ENCODE measurements at places on chromosomes 2 and 18.

DNA sequence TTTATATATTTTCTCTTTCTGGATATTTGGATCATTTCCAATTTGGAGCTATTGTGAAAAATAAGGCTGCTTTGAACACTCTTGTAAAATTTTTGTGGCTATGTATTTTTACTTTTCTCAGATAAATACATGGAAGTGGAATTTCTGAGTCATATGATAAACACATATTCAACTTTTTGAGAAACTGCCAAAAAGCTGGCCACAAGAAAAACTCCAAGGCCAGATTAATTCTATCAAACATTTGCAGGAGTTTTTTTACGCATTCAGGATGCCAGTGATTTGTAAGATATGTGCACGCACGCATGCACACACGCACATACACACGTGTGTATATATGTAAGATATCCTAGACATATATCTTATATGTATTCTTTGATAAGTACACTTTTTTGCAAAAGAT is 477.5 kb upstream of the SPHKAP start:
- no peak for DNase-seq

DNA sequence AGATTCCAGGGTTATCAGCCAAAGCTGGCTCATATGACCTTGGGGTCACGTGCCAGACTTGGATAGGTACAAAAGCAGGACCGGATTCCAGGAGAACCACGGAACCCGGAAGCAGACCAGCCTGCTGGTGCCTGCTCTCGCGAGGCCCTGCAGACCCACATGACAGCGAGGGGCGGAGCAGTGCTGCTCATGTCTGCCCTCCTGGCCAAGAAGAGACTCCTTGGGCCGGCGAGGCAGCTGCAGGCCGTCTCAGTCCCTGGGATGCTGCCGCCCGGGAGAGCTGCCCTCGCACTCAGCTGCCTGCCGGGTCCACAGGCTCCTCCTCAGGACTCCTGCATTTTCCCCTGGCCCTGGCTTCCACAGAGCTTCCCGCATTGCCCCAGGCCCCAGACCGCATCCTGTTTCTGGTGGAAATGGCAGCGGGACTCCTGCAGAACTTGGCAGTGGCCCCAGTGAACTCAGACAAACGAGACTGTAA is 739.5 kb downstream of the SOCS6 start:
- DNase-seq = no peak

DNA sequence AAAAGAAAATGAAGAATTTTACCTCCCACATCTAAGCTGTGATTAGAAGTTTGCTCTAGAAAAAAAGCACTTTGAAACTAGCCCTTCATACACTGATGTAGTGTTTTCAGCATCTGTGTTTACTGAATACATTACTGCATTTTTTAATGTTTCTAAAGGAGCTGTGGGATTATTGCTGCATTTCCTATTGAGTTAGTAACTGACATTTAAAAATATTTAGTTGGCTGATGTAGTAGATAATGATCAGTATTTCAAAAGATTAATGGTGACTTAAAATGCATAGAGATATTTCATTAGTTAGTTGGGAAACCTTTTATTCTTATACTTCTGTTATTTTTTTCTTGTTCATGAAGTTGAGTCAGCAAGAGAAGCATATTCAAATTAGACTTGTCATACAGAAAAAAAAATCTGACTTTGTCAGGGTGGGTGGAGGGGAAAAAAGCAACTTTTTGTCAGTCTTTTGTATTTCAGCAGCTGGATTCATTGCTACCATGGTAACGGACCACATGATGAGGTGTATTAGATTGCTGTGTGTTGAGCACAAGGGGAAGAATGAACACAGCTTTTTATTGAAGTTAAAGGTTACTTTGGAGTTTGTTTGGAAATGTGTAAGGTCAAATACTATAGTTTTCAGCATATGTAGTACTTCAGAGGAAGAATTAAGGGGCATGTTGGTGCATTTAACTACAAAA is at the start of gene DTNA:
TSS of gene DTNA (plus strand) at position 549 of the 692 bp plus-strand sequence. CDS start 45,679 bp downstream, outside the sequence.
- DNase-seq = no peak

GRCh38 chr2:241821460-241822263 is 12.7 kb downstream of the NEU4 start:
- DNase-seq = no peak

- DNase-seq = no peak
Observed at GRCh38 chr2:160510617-160511016, 17.0 kb upstream of the RBMS1 start.

- no peak for DNase-seq
Observed at GRCh38 chr2:71669058-71669456, 215.7 kb downstream of the DYSF start.

DNA sequence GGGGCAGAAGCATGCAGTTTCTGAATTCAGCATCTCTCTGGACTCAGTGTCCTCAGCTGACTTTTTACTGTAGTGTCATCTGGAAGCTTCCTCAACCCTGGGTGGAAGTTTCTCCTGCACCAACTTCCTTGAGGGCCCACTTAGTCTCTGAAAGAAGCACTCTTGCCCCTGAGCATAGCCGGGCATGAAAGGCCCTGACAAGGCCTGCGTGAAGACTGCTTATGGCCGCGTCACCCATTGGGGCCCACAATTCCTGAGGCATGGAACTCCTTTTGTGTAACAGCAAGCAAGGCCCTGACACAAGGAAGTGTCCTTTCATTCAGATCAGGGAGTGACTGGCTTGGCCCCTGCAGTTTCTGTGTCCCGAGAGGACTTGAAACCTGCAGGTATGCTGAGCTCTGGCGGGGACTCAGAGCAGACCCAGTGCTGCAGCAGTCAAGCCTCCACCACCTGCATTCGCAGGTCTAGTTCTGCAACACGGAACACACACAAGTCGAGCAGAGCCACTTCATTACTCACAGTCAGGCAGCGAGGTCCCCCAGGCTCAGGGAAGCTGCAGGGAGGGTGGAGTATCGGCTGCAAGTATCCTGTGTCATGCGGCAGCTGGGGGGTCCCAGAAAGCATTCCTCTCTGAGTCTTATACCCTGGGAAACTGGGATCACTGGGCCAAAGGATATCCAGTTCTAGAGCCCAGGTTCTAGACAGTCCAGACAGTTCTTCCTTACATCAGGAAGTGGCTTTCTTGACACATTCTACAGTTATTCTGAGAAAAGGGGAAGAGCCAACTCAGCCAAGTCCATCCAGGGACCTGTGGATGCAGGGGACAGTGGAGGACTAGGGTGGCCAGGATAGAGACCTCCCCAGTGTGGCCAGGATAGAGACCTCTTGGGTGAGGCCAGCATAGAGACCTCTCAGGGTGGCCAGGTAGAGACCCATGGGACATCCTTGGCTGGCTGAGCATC is 35.6 kb upstream of the PRLH start:
- DNase-seq = no peak

GRCh38 chr2:196607073-196607472 is 32.4 kb upstream of the CCDC150 start:
- no peak for DNase-seq

DNA sequence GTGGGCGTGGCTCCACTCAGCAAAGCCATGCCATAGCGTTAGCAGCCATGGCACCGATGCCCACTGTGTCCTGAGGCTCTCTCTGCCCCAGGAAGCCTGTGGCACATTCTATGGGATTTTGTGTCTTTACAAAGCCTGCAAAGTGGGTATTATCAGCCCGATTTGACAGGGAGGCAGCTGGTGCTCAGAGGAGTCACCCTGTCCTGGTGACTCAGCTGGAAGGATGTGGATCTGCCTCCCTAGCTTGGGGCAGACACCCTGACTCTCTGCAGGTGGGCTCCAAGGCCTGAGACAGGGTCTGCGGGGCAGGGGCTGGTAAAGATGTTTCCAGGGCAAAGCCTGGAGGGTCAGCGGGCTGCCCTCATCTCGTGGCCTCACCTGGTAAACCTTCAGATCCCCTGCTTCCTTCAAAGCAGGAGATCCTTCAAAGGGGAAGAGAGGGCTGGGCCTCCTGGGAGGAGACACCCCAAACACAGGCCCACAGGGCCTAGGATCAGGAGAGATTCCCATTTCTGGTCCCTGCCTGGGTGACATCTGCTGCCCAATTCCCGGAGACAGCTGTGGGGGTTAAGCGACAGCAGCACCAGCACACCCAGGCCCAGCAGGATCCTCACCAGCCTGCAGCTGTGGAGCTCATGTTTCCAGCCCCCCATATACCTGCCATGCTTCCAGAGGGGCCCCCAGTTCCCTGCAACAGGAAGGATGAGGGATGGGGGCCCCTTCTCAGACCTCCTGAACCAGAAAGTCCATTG is 3.0 kb upstream of the ASB1 start:
- no peak for DNase-seq

- DNase-seq = no peak
Observed at GRCh38 chr2:53448591-53448990, 319.0 kb upstream of the CHAC2 start.

DNA sequence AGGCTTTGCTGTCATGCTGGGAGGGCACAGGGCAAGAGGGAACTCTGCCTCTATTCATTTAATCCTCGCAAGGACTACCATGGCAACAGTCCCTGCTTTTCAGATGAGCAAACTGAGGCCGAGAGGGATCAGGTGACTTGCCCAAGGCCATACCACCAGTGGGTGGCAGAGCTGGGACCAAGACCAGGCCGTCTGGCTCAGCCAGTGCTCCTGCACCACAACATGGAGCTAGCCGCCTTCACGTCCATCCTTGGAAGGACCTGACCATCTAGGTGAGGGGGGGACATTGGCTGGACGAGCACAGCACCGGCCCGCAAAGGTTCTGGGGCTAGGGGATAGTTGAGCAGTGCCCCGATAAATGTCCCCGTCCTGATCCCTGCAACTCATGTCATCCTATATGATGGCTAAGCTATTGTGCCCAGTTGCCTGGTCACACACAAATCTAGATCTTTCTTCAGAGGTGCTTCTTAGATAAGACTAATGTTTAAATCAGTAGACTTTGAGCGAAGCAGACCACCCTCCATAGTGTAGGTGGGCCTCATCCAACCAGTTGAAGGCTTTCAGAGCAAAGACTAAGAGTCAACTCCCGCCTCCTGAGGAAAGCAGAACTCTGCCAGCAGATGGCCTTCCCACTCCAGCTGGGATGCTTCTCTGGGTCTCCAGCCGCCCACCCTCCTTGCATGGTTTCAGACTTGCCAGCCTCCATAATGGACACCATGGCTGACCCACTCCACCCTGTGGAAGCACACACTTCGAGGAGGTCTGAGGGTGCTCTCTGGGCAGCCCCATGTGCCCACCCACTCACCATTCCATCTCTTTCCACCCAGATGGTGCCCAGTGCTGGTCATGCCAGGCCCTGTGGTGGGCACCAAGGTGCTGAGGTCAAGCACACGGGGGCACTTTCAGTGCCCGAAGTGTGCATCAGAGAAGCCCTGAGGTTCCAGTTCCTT is 214.8 kb upstream of the RAB6C start:
- DNase-seq = peak; percentile 75

GRCh38 chr2:120758181-120759144 is 22.8 kb downstream of the GLI2 start:
- DNase-seq = no peak

GRCh38 chr2:209331291-209331844 is 92.5 kb upstream of the MAP2 start:
- DNase-seq = no peak

- DNase-seq = no peak
Observed at GRCh38 chr18:59382383-59382782, 23.3 kb upstream of the LMAN1 start.

- DNase-seq = no peak
Observed at GRCh38 chr2:237520290-237520689, 33.2 kb downstream of the MLPH start.

DNA sequence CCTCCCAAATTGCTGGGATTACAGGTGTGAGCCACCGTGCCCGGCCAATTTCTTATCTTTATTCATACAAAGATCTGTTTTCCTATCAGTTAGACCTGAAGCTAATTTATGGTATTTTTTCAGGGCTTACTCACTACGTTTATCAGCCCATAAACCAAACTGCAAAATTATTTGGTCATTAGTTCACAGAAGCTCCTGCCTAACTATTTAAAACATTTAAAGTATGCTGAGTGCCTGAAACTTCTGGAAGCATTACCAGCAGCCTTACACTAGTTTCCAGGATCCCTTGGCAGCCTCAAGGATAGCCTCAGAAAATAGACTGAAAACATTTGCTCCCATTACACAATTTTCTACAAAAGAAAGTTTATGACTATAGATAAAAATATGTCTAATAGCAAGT is 68.8 kb downstream of the GALNT13 start:
- no peak for DNase-seq

DNA sequence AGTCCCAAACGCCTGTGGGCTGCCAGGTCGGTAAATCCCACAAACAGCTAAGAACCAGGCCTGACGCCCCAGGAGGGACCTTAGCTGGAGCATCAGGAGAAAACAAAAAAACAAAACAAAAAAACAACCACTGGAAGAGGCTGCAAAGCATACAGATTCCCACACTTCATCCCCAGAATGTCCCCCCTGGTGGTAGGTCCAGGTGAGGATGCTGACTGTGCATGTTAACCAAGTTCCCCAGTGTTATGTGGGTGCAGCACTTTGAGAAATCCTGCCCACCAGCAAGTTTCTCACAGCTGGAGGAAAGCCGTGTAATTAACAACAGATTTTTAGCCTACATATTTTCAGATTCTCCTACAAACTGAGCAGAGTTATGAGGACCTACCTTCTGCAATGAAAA is 15.1 kb downstream of the ST3GAL5 start:
- no peak for DNase-seq

DNA sequence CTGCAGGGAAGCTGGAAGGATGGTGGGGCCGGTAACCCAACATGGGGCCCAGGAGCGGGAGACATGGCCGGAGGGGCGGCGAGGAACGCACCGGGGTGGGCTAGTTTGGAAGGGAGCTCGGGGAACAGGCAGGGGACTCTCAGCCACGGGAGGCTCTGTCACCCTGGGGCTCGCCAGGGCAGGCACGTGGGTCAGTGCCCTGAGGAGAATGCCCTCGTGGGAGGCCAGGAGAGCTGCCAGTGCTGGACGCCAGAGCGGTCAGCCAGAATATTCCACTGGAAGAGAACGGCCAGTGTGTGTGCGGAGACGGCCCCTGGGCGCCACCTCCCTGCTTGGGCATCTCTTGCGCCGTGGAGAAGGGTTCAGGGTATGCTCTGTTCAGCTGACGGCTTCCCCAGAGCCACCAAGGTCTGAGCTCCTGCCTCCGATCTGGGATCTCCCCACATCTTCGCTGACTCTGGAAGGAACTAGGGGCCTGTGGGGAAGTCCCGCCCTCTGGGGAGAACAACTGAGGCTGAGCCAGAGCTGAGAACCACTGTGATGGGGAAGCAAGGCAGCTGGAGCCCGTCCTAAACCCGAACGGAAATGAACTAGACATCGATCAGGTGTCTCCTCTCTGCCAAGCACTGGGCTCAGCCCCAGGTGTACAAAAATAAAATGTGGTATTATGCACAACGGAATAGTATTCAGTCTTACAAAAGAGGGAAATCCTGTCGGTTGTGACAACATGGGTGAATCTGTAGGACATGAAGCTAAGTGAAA is 49.3 kb downstream of the TNP1 start:
- DNase-seq = no peak

- DNase-seq = peak; percentile 92
Observed at GRCh38 chr2:85811180-85812093, 57.6 kb downstream of the ATOH8 start.

- DNase-seq = peak; percentile 92
Observed at GRCh38 chr2:71129902-71130151, 202 bp downstream of the MCEE start.

DNA sequence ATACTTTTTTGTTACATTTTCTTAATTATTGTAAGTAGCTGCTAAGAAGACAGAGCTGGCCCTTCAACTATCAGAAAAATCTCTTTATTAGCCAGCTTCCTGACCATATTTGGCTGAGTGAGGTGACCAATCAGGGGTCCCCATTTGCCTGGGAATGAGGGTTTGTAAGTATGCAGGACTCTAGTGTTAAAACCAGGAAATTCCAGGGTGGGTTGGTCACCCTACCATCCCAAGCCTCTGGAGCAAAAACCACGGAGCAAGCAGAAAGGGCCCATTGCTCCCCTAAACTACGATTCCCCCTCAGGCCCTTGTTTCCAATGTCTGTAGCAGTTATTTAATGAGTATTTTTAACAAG is 165.6 kb upstream of the NCKAP5 start:
- DNase-seq = no peak

GRCh38 chr2:196249860-196250259 is 78.5 kb upstream of the STK17B start:
- DNase-seq = no peak

Measured in esophagus muscularis mucosa (tissue), 4 donors.